ENCODE measurements at places on chromosomes 7 and 10. TPM values are rescaled to one million over a fixed set of nuclear protein-coding genes. Genes with fewer than 3 reads are reported as not detected.

ACTR1A gene
- total RNA-seq: 69.9 TPM

CC2D2B gene
- not detected for total RNA-seq

TMEM176B gene
- total RNA-seq: not detected

DNA sequence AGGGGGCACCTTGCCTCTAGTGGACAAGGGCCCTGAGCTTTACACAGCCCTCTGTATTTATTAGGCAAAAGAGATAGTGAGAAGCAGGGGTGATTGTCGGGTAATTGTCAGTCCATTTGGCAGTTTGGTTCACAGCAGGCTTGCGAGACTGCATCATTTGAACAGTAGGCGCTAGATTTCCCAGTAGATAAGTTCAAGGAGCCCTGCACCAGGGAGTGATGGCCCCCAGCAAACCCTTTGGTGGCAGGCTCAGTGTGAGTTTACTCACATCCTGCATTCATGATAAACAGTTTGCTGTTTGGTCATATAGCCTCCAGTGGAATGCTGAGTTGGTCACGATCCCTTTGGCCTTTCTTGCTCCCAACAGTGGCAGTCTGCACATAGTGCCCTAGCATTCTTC is 59.4 kb downstream of the MARCHF5 start:
- no peak for DNase-seq

DNA sequence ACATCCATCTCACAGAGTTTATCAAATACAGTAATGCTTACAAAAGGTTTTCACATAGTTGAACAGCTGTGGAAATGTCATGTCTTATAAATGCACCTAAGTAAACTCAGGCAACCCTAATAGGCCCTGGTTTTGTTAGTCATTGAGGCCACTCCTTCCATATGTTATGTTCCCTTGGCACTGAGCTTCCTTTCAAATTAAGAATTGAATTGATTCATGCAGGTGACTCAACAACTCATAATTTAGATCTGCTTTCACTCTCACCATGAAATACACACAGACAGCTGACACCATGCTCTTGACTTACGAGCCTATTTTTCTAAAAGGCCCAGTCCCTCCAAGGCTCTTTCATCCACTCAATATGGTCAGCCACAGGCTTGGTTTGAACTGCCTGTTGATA is 476.9 kb downstream of the KCNMA1 start:
- DNase-seq: peak; percentile 100

DNA sequence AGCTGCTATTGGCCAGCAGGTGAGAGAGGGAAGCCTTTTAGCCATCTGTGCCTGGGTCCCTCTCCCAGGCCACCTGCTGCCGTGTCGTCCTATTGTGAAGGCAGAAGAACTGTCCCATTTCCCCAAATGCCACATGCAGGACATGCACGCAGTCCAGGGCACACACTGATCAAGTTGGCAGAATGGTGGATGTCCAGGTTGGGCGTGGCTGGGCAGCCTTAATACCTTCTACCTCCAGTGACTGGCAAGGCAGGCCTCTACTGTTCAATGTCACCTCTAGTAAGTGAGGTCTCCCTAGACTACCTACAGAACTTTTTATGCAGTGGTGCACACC is 37.6 kb downstream of the ALOX5 start:
- DNase-seq: no peak

DNA sequence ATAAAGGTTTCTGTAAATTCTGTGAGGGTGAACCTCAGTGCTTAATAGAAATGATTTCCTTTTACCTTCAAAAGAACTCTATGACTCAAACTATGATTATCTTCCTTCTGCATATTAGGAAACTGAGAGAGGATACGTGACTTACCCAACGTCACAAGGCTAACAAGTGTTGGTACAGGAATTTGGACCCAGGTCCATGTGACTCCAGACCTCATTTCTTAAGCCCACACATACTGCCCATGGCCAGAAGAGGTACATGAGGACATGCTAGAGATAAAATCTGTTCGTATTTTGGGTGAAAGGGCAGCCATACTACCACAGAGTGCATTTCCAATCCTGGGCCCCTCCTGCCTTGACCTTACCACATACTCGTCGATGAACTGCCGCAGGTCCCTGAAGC is 61.5 kb upstream of the TM9SF3 start:
- DNase-seq: no peak

DNA sequence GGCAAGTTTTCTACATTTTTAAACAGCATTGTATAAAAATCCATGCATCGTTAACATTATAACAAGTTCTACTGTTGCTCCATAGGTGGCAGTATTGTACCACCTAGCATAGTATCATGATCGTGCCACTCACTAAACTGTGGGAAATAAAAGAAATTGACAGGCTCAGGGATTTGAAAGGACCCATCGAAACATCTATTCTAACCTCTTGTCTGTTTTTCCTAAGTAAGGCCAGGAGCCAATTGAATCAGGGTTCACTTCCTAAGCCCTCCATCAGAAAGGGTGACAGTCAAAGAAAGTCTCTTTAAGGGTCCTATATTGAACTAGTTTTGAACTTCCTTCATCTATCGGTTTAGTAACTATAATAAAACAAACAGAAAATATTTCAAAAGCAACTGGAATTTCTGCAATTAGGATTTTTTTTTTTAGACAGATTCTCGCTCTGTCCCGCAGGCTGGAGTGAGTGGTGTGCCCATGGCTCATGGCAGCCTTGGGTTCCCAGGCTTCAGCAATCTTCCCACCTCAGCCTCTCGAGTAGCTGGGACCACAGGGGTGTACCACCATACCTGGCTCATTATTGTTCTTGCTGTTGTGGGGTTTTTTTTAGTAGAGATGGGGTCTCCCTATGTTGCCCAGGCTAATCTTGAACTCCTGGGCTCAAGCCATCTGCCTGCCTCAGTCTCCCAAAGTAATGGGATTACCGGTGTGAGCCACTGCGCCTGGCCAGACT is 9.4 kb downstream of the HACD1 start:
- DNase-seq: peak; percentile 53

GRCh38 chr7:32299133-32299702 is 191.0 kb downstream of the LSM5 start:
- no peak for DNase-seq

DNA sequence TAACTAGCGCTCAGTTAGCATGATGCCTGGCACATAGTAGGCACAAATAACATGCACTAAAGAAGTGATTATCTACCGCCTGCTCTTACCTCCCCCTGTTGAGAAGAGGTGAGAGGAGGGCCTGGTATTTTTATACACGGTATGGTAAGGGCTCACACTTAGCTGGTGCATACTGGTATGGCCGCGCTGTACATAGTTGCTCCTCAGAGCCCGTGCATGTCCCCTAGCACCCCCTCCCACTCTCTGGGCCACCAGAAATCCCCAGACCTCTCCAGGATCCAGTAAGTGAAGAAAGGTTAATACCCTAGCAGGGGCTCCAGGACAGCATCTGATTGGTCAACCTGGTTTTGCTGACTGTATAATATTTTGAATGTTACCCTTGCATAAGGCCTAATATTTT is 121.4 kb downstream of the RAB11FIP2 start:
- no peak for DNase-seq
